Activated CD4-positive, CD25-positive, alpha-beta regulatory T cell treated with anti-CD3 and anti-CD28 coated beads, Interleukin-2, amount 50 U/mL, for 72 hours (primary cell): ENCODE measurements at places on chromosomes 12 and 14.

GRCh38 chr12:111166779-111167540 lies 201.9 kb downstream of the PHETA1 start:
- no peak for DNase-seq

DNA sequence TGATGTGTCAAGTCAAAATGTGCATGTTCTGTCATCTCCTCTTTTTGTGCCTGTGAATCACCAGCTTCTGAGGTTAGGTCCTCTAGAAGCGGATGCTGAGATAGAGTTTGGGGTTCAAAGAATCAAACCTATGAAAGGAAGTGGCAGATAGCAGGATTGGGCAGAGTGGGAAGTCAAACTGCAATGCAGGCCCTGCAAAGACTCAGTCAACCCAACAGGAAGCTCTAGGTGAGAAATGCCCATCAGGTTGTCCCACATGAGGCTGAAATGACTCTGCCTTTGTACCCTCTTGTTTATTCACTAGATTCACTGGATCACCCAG lies 4.5 kb upstream of the MIA2 start:
- peak; percentile 44 for DNase-seq

DNA sequence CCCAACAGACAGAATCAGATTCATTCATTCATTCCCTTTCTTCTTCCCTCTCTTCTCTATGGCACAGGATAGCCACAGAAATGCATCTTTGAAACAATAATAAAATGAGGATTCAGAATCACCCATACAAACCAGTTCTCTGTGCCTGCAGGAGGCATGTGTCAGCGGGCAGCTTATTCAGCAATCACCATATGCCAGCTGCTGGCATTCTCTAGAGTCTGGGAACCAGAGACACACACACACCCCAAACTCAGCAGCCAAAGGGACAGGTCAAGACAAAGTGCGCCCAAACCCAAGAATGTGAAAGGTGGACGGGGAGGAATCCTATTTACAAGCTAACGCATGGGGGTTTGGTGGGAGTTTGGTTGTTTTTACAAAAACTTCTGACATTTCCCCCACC lies 14.1 kb downstream of the ARF3 start:
- no peak for DNase-seq

- DNase-seq = no peak
Measured at GRCh38 chr12:115227137-115227615, 543.2 kb upstream of the TBX3 start.

DNA sequence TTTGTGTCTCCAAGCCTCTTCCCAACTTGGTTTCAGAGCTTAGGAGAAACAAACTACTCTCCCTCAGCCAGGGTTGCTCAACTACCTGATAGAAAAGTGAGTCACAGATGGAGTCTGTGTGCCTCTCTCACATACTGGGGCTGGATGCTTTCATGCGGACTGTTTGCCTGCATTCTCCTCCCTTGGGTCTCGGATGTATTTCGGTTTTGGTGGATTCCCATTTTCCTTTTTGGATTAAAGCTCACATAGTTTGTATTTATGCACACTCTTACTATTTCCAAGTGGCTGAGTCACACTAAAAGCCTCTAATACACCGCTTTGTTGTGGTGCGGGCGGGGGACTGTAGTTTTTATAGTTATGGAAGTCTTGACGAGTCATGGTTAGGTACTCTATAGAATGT lies 505.4 kb downstream of the LRFN5 start:
- DNase-seq = no peak

- peak; percentile 88 for DNase-seq
Measured at GRCh38 chr12:389142-390096, at the start of gene KDM5A. Gene KDM5A, minus strand, starts transcription at chr12:389320. Its CDS starts 229 bp downstream, at chr12:389091.

DNA sequence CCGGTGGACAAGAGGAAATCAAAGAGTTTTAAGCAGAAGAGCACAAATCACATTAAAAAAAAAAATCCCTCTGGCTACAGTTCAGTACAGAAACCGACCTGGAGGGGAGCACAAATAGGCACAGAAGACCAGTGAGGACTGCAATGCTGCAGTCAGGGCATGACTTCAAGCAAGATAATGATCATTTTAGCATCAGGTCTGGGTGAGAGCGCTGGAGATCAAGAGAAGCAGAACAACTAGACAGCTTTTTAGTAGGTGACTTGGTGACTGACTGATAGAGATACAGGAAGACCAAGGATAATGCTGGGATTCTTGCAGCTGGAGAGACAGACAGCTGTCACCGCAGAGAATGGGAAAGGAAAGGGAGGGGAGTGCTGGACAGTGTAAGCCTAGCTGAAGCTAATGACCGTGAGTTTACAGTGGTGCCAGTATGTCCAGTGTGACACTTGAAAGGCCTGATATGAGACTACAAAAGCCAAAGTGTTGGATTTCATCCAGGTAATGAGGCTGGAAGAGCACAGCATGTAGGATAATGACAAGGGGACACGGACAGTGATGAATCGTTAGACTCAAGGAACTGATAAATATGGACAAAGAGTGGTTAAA lies 5.6 kb downstream of the NFYB start:
- DNase-seq = no peak

GRCh38 chr14:34439090-34439489 lies 22.9 kb downstream of the SPTSSA start:
- no peak for DNase-seq

DNA sequence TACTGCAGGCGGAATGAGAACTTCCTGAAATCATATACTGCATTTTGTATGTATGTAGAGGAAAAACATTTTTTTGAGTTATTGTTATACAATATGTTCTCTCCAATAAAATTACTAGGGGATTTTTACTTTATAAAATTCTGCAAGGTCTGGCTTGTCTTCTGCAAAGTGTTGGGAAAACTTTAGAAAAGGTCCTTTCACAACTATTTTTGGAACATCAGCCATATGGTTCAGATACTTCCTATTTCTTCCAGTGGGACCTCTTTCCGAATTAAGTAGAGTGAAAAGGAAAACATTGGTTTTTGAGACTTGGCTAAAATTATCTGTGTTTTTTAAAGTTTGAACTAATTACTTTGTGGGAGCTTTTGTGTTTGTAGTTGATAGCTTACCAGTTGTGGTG lies 52.7 kb downstream of the DAAM1 start:
- no peak for DNase-seq

DNA sequence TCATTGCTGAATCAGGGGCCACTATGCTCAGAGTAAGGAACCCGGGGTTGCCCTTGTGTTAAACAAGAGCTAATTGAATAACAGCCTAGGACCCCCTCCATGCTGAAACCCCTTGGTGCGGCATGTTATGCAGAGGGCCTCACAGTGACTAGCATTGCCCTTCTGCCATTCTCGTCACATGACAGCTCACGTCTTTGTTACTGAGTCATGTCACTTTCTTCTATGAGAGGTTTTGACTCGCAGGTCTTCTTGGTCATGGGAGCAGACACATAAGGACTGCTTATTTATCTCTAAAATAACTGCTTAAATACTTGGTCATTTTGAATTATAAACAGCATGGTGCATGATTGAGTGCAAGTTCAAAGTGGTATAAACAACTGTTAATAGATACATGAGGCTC lies 24.9 kb downstream of the TCTN1 start:
- DNase-seq = no peak

DNA sequence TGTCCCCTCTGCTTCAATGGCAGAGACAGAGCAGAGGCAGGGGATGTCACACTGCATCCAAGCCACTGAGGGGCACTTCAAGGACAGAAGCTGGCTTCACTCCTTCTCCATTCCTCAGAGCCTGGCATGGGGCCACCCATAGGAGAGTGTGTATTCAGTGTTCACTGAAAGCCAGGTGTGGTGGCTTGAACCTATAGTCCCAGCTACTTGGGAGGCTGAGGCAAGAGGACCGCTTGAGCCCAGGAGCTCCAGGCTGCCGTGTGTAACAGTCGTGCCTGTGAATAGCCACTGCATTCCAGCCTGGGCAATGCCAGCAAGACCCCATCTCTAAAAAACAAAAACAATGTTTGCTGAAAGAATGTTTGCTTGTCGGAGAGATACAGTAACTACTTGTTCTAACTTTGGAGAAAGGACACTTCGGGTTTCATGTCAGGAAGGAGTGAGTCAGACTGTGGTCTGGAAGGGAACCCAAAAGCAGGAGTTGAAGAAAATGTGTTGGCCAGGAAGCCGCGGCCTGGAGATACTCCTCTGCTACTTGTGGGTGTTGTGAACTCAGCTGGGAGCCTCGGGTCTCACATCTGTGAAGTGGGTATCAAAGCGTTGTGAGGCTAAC lies 43.4 kb downstream of the ELK3 start:
- DNase-seq = no peak

DNA sequence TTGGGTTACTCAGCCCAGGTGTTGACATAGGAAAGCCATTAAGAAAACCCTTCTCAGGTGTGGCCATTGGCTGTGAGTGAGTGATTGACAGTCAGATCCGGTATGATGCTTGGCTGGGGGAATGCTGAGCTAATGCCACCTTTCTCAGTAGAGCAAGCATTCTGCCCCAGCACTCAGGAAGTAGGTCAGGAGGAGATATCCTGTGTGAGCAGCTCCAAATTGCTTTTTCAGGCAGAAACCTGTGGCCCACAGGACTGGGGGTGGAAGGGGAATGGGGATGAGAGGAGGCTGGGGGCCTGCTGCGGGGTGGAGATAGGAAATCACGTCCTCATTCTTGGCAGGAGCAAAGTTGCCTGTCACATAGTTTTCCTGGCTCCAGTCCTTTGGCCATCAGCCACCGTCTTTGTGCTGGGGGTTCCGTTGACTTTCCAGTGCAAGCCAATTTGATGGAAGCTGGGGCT lies 55.7 kb downstream of the NINJ2 start:
- no peak for DNase-seq

GRCh38 chr12:26164118-26164517 lies 31.3 kb upstream of the SSPN start:
- no peak for DNase-seq

DNA sequence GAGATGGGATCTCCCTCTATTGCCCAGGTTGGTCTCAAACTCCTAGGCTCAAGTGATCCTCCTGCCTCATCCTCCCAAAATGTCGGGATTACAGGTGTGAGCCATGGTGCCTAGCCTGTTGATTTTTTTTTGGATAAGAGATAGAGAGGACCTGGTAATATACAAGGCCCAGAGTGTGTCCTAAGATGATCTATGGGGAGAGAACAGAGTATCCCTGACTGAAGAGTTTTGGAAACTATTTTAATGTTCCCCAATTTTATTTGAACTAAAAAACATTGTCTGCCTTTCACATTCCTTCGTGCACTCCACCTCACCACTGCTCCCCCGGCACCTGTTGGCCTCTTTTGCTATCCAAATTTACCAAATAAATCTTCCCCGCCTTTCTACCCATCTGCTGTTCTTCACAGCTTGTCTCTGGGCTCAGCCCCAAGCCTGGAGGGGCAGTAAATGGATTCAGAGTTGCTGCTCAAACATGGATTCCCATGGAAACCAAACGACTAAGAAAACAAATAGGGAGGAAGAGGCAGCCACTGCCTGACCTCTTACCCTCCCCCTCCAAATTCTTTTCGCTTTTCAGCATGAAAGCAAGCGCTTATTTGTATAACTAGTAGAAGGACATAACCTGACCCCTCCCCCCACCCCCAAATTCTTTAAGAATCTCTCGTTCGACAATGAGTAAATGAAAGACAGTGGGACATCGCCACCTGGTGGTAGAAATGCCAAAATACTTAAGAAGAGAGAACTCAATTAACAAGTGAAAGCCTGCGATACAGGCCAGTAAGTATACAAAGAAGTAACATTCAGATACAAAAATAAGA lies 22.6 kb downstream of the OR10G3 start:
- DNase-seq = peak; percentile 63

DNA sequence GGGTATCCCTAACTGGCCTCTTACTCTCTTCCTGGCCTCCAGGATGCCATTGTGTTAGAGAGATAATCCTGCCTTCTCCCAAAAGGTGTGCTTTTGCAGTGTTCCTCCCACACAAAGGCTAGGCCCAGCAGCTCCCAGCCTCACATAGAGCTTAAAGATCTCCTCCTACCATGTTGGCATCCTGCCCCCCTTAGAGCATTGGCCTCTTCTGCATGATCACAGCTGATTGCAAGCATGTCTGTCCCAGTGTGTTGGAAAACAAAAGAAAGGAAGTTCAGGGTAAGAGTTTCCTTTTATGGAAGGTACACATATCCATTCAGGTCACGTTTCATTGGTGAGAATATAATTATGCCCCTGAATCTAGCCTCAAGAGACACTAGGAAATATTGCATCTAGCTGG lies 405.4 kb downstream of the TMTC2 start:
- no peak for DNase-seq

- no peak for DNase-seq
Measured at GRCh38 chr12:105040476-105040875, 43.8 kb downstream of the ALDH1L2 start.
